ENCODE measurements at places on chromosomes 3 and 15.

- no peak for DNase-seq
Measured at GRCh38 chr3:198028718-198029117, 68.7 kb downstream of the LMLN start.

- DNase-seq, result no peak
Measured at GRCh38 chr3:12990781-12991480, 82.3 kb downstream of the IQSEC1 start.

DNA sequence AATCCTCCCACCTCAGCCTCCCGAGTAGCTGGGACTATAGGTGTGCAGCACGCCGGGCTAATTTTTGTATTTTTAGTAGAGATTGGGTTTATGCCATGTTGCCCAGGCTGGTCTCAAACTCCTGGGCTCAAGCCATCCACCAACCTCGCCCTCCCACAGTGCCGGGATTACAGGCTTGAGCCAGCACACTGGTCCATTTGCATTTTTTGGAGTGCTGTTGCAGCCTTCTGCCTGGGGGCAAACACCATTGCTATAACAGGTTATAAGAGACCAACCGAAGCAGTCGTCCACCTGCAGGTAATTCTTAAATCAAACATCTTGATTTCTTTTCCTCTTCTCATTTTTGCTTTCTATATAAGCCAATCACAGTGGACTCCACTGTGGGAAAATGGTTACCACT is 27.7 kb downstream of the ACKR4 start:
- DNase-seq, result no peak

GRCh38 chr3:107221856-107222255 is 155.4 kb upstream of the CCDC54 start:
- no peak for DNase-seq

DNA sequence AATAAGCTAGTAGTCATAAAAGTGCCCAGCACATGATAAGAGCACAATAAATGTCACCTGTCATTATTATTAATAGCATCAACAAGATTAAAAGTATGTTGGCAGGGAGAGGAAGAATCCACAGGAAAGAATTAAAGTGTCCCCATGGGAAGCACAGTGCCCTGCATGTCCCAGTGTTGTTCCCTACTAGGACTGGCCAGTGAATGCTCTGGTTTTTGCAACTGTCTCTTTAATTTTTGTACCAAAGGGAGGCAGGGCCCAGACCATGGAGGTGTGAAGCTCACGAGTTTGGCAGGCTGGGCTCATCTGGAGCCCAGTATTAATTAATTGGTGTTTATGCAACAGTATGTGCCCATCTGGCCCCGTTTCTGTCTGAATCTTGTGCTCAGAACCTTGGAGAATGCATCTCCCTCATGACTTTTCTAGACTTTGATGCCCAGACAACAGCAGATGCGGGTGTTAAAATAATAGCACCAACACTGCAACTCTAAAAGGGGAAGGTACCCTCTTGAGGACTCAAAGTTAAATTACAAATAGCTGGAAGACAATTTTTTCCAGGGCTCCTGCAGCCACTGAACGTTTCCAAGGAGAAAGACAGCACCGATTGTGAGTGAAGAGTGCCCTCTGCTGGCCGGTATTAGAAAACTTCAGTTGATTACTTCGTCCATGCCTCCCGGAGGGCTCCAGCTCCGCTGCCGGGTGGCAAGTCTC is 71.9 kb upstream of the SPATA12 start:
- peak; percentile 14 for DNase-seq

DNA sequence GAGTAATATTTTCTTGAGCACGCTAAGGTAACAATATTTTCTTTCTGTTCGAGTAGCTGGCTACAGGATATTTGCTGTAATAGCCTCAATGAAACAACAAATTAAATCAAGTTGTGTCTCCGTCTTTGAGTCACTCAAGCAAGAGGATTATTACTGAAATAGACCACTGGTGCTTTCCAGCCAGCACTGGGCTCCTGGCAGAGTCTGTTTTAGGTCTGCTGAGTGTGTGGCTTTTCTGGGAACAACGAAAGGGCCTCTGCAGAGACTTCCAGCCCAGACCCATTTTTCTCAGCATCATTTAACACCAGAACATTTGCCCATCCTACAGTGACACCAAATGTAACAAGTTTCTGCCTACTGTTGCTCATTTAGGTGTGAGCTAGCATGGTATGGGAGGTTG is 652.9 kb downstream of the MAGI1 start:
- no peak for DNase-seq

- no peak for DNase-seq
Measured at GRCh38 chr15:62287066-62287857, 122.2 kb upstream of the C2CD4B start.
